Liver (tissue), 10 donors: ENCODE measurements at places on chromosomes 6 and 20. TPM values are rescaled to one million over a fixed set of nuclear protein-coding genes. Genes with fewer than 3 reads are reported as not detected.

- no peak for DNase-seq
- no peaks in the 10 kb centered on the region for H3K36me3 ChIP-seq
- H3K27me3 ChIP-seq: no peaks in the 10 kb centered on the region
- no peaks in the 10 kb centered on the region for H3K4me1 ChIP-seq
Observed at GRCh38 chr20:1648101-1648500, 9.5 kb downstream of the SIRPG start.

- H3K4me1 ChIP-seq: no peaks in the 10 kb centered on the region
- no peak overlapping the region for H3K27ac ChIP-seq
- no peaks in the 10 kb centered on the region for H3K36me3 ChIP-seq
- H3K4me3 ChIP-seq: no peak overlapping the region
- no peak for DNase-seq
Observed at GRCh38 chr6:54586251-54586650, 260.3 kb upstream of the FAM83B start.

DNA sequence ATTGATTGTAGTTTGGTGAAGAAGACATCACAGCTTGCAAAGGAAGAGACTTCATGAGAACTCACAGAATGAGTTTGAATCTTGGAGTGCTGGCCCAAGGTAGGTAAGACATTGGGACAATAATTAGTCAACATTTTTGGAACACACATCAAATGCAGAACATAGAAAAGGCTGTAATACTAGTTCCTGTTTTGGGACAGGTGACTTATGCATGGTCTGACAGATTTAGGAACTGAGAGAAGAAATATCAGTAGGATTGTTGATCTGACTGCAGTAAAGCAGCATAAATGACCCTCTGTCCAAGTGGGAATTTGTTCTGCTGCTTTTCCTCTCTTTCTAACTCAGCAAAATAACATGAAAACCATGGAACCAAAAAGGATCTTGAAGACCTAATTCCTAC, 102.3 kb upstream of the MAP3K7 start:
- no peak overlapping the region for H3K27ac ChIP-seq
- H3K27me3 ChIP-seq: no peaks in the 10 kb centered on the region
- no peaks in the 10 kb centered on the region for H3K4me1 ChIP-seq
- H3K36me3 ChIP-seq: no peaks in the 10 kb centered on the region

GRCh38 chr6:15392182-15392581, 146.3 kb downstream of the JARID2 start:
- no peaks in the 10 kb centered on the region for H3K36me3 ChIP-seq
- H3K4me1 ChIP-seq: peaks cover 13% of the 10 kb centered on the region
- H3K27ac ChIP-seq: no peak overlapping the region
- no peaks in the 10 kb centered on the region for H3K27me3 ChIP-seq
- H3K4me3 ChIP-seq: no peak overlapping the region
- DNase-seq: no peak

GRCh38 chr20:59866338-59866737, 67.1 kb downstream of the SYCP2 start:
- no peak overlapping the region for H3K4me3 ChIP-seq
- DNase-seq: no peak
- H3K36me3 ChIP-seq: no peaks in the 10 kb centered on the region
- no peak overlapping the region for H3K27ac ChIP-seq
- no peaks in the 10 kb centered on the region for H3K4me1 ChIP-seq

DNA sequence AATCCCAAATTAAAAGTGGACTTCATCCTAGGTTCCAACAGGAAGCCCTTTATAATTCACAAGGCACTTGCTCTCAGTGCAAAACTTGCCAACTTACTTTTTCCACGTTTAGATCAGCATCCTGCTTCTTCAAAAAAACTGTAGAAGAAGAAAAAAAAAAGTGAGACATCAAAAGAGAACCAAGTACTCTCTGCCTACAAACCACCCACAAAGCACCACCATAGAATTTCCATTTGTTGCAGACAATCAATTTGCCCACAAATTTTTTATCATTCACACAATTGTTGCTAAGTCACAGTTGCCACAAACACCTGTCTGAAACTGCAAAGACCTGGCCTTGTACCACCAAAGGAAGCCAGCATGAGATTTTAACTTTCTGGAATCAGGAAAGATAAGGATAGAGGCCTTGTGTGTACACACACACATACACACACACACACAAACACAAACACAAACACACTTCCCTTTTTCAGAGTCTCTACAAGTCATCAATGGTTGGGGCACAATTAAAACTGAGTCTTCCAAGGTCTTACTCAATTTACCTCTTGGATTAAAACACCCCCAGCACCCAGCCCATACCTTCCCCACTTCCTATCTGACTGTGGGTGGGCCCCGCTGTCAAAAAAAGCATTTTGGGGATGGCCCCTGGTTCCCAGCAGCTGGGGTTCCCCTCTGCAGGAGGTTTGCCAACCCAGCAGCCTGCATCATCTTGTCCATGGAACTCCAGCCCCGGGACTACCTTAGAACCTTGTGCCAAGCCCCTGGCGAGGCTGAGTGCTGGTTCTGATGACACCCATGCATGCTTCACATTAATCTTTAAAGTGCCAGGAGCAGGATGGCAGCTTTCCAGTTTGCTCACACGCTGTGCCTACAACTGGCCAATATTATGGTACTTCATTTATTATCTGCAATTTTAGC, 26.5 kb downstream of the FYN start:
- H3K4me1 ChIP-seq: peaks cover 5% of the 10 kb centered on the region
- no peaks in the 10 kb centered on the region for H3K27me3 ChIP-seq
- H3K4me3 ChIP-seq: no peak overlapping the region
- no peak overlapping the region for H3K27ac ChIP-seq

- no peak overlapping the region for H3K4me3 ChIP-seq
- DNase-seq: no peak
- no peaks in the 10 kb centered on the region for H3K27me3 ChIP-seq
- H3K27ac ChIP-seq: no peak overlapping the region
- H3K36me3 ChIP-seq: no peaks in the 10 kb centered on the region
- peaks cover 49% of the 10 kb centered on the region for H3K4me1 ChIP-seq
Observed at GRCh38 chr20:45888681-45889080, 1.3 kb upstream of the SPATA25 start.

GRCh38 chr20:63003546-63003945, 3.2 kb downstream of the BHLHE23 start:
- no peak overlapping the region for H3K4me3 ChIP-seq
- no peak overlapping the region for H3K27ac ChIP-seq
- H3K36me3 ChIP-seq: no peaks in the 10 kb centered on the region
- H3K27me3 ChIP-seq: peaks cover 28% of the 10 kb centered on the region
- DNase-seq: no peak
- peaks cover 13% of the 10 kb centered on the region for H3K4me1 ChIP-seq

DNA sequence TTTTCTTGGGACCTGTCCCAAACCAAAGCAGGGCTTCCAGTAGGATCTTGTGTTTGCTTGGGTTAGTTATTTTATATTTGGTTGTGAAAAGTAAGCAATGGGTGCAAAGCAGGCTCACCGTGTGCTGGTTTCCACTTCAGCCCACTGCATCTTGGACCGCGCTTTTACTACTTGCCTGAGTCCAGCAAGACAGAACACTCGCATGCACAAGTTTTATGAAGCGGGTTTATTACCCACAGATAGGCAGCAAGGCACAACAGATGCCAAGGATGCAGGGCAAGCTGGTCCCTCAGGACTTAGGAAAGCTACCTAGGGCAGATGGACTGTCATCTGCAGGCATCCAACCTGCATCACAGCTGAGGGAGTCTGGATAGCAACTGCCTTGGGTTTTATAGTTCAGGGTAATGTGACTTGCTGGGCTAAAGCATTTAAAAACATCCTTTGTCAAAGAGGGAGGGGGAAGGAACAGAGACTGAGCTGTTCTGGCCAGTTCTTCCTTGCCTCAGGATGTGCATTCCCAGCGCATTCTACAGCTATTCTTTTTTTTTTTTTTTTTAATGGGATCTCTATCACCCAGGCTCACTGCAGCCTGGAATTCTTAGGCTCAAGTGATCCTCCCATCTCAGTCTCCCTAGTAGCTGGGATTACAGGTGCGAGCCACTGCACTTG, 18.5 kb downstream of the CITED2 start:
- no peaks in the 10 kb centered on the region for H3K27me3 ChIP-seq
- no peak overlapping the region for H3K27ac ChIP-seq
- H3K4me1 ChIP-seq: no peaks in the 10 kb centered on the region

GRCh38 chr6:159871241-159871640, 19.5 kb upstream of the MAS1 start:
- H3K4me1 ChIP-seq: no peaks in the 10 kb centered on the region
- H3K27ac ChIP-seq: no peak overlapping the region
- H3K36me3 ChIP-seq: no peaks in the 10 kb centered on the region
- DNase-seq: no peak

DNA sequence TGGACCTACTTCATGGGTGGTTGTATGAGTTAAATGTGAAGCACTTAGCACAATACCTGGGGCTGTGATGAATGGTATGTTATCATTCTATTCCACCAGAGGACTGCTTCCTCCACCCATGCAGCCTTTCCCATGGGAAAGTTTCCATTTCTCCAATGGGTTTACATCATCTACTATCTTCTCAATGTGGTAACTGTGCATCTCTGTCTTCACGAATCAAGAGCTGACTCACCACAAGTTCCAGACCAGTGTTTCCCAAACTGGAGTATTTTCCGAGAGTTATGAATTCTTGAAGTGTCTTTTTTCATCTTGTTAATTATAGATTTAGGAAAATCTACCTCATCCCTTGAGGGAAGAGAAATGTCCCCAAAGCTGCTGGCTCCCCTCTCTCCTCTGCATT, 182.8 kb downstream of the UNC5CL start:
- no peaks in the 10 kb centered on the region for H3K4me1 ChIP-seq
- H3K36me3 ChIP-seq: no peaks in the 10 kb centered on the region
- no peak for DNase-seq
- H3K27ac ChIP-seq: no peak overlapping the region
- H3K27me3 ChIP-seq: no peaks in the 10 kb centered on the region
- no peak overlapping the region for H3K4me3 ChIP-seq

- H3K27me3 ChIP-seq: no peaks in the 10 kb centered on the region
- no peaks in the 10 kb centered on the region for H3K36me3 ChIP-seq
- no peak for DNase-seq
Observed at GRCh38 chr6:155461556-155461955, 5.9 kb upstream of the NOX3 start.

GRCh38 chr20:36270744-36271638, 34.7 kb downstream of the AAR2 start:
- H3K27ac ChIP-seq: no peak overlapping the region
- no peaks in the 10 kb centered on the region for H3K36me3 ChIP-seq
- H3K27me3 ChIP-seq: no peaks in the 10 kb centered on the region
- H3K4me3 ChIP-seq: no peak overlapping the region

DNA sequence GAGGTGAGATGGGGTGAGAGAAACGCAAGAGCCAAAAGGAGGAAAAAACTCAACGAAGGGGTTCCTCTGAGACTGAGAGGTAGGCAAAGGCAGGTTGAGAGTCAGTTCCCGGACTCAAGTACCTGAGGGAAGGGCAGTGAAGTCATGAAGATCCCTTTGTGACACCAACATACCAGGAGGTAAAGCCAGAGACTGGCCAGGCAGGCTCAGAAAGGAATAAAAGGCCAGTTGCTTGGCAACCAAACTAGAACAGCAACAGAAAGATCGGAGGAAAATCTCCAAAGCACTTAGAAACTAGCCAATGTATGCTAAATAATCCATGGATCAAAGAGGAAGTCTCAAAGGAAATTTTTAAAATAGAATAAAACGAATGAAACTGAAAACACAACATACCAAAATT, 209.8 kb upstream of the PROKR2 start:
- H3K27me3 ChIP-seq: no peaks in the 10 kb centered on the region
- H3K27ac ChIP-seq: no peak overlapping the region
- no peak overlapping the region for H3K4me3 ChIP-seq

- no peak overlapping the region for H3K4me3 ChIP-seq
- no peak for DNase-seq
Observed at GRCh38 chr6:43077981-43078511, 1.9 kb downstream of the PTK7 start.

- H3K27me3 ChIP-seq: no peaks in the 10 kb centered on the region
- H3K4me1 ChIP-seq: peaks cover 4% of the 10 kb centered on the region
- DNase-seq: no peak
- no peak overlapping the region for H3K27ac ChIP-seq
- no peaks in the 10 kb centered on the region for H3K36me3 ChIP-seq
Observed at GRCh38 chr20:37386505-37387251, 40.7 kb downstream of the SRC start.

GRCh38 chr6:94955156-94955555, 622.2 kb upstream of the MANEA start:
- H3K27me3 ChIP-seq: no peaks in the 10 kb centered on the region
- H3K4me3 ChIP-seq: no peak overlapping the region
- no peaks in the 10 kb centered on the region for H3K4me1 ChIP-seq

DNA sequence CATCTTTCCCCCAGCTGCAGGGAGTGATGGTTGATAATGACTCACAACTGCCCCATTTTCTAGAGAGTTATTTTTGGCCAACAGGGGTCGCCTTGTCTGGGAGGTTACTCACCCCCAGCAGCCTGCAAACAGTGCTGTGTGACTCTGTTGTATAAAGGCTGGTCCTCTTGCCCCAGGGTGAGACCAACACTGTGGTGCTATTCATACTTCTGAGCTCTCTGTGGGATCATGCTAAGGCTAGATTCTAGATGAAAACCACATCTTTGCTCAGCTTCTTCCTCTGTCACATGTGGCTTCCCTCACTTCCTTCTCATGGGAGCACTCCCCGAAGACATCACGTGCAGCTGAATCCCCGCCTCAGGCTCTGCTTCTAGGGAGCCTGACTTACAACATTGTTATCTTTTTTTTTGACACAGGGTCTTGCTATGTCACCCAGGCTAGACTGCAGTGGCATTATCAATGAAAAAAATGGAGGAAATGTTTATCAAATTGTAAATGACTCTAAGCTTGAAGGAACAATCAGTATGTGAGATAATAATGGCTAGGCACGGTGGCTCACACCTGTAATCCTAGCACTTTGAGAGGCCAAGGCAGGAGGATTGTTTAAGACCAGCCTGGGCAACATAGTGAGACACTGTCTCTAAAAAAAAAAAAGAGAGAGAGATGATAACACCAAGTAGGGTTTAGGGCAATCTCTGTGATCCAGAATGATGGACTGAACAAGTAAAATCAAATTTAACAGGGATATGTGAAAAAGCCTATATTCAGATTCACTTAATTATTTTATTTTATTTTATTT, 55.7 kb upstream of the SLC23A2 start:
- H3K36me3 ChIP-seq: no peaks in the 10 kb centered on the region
- no peak overlapping the region for H3K4me3 ChIP-seq
- no peaks in the 10 kb centered on the region for H3K4me1 ChIP-seq
- peak overlapping the region; percentile 50 for H3K27ac ChIP-seq

DNA sequence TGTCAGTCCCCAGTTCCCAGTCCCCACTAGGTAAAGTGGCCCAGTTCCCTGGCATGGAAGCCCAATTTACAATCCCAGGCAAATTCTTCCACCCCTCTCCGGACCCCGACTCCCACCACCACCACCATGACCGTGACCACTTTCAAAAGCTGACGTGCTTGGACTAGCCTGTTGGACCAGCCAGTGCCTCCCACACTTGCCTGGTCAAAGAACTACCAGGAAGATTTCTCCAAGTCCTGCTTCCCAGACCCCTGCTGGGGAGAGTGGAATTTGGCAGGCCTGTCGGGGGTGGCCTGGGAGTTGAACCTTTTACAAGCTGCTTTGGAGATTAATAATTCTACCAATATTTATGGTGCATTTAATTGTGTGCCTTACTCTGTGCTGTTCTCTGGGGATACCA, 1.4 kb upstream of the PTPRT start:
- H3K27ac ChIP-seq: no peak overlapping the region
- no peak overlapping the region for H3K4me3 ChIP-seq
- DNase-seq: no peak
- H3K27me3 ChIP-seq: peaks cover 11% of the 10 kb centered on the region

Gene FOXA2
- 12.7 TPM for polyA plus RNA-seq

Gene PXDC1
- 106 TPM for polyA plus RNA-seq

Gene ANKRD66
- polyA plus RNA-seq: not detected

Gene CPNE1
- polyA plus RNA-seq: 52.5 TPM

Gene CALHM4
- not detected for polyA plus RNA-seq

Gene NKAIN4
- polyA plus RNA-seq: not detected

Gene SLC25A27
- 2.5 TPM for polyA plus RNA-seq

Gene SEMG1
- not detected for polyA plus RNA-seq

Gene GNRH2
- polyA plus RNA-seq: 0.44 TPM

Gene ESR1
- polyA plus RNA-seq: 4.7 TPM
